ENCODE measurements at places on chromosomes 11 and 22.

- no peak for DNase-seq
These were observed 139.2 kb downstream of the LRRC4C start for GRCh38 chr11:41320238-41320637.

- no peak for DNase-seq
These were observed 102.0 kb downstream of the GRIK4 start for GRCh38 chr11:120613264-120614226.

DNA sequence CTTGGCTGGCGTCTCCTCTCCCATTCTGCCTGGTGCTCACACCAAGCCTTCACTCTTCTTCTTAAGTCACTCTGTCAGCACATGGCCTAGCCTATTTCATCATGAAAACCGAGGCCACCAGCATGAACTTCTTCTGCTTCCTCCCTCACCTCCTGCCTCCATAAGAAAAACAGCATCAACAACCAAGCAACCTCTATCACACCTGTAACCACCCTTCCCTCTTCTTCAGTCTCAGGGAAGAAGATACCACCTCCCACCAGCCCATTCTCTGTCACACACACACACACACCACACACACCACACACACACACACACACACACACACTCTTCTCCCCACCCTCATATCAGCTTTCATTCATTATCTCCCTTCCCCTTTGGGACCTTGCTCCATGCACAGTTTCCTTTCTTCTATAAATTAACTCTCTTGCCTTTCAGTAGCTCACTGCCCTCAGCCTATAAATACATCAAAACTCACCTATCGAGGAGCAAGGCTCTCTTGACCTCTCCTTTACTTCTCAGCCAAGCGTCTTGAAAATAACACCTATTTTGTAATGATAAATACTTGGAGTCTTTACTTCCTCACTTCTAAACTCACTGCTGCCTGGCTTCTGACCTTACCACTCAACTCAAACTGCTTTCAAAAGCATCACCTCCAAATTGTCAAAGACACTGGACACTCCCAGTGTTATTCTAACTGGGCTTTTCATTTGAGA, 36.6 kb downstream of the SC5D start:
- DNase-seq, result peak; percentile 15

GRCh38 chr11:13993096-13993765, 30.7 kb downstream of the SPON1 start:
- no peak for DNase-seq

DNA sequence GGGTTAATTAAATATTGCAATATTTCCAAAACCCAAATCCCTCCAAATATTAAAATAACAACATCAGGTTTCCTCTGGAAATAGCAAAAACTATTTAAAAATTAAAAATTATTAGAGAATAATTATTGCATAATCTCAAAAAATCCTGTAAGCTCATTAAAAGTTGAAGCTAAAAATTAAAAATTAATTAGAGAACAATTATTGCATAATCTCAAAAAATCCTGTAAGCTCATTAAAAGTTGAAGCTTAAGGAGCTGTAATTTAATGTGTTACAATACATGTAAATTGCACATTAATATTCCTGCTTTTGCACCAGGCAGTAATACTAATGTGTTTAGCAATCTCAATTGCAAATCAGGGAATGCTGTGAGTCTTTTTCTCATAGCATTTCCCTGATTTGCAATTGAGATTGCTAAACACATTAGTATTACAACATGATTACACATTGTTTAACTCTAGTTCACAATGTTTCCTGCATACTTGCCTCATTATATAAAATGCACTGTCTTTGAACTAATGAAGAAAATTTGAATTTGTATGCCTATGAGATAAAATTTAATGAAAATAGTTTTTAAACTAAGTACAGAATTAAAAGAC, 247.7 kb downstream of the GUCY1A2 start:
- no peak for DNase-seq

GRCh38 chr11:34773826-34774225, 142.4 kb downstream of the APIP start:
- no peak for DNase-seq

GRCh38 chr22:23218053-23218866, 38.0 kb downstream of the BCR start:
- DNase-seq, result no peak

- DNase-seq, result no peak
These were observed 10.5 kb upstream of the ZBED5 start for GRCh38 chr11:10868352-10868751.

DNA sequence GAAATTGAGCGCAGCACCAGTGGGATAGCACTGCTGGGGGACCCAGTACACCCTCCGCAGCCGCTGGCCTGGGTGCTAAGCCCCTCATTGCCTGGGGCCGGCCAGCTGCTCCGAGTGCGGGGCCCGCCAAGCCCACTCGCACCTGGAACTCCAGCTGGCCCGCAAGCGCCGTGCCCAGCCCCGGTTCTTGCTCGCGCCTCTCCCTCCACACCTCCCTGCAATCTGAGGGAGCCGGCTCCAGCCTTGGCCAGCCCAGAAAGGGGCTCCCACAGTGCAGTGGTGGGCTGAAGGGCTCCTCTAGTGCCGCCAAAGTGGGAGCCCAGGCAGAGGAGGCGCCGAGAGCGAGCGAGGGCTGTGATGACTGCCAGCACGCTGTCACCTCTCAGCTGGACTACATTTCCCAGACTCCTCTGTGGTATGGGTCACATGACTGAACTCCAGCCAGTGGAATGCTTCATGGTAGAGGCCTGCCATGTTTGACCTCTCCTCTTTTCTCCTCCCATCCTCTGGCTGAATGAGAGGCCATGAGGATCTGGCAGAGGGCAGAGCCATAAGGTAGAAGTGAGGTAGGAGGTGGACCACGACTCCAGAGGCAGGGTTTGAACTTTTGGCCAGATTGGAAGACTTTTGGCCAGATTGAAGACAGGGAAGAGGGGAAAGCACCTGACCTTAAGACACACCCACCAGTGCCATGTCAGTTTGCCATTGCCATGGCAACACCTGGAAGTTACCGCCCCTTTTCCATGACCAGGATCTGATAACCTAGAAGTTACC, 6.2 kb downstream of the MRGPRD start:
- DNase-seq, result no peak

GRCh38 chr11:76763573-76764346, 19.4 kb upstream of the TSKU start:
- DNase-seq, result no peak

- DNase-seq, result no peak
These were observed 696.4 kb downstream of the LRRC4C start for GRCh38 chr11:40763046-40763445.

DNA sequence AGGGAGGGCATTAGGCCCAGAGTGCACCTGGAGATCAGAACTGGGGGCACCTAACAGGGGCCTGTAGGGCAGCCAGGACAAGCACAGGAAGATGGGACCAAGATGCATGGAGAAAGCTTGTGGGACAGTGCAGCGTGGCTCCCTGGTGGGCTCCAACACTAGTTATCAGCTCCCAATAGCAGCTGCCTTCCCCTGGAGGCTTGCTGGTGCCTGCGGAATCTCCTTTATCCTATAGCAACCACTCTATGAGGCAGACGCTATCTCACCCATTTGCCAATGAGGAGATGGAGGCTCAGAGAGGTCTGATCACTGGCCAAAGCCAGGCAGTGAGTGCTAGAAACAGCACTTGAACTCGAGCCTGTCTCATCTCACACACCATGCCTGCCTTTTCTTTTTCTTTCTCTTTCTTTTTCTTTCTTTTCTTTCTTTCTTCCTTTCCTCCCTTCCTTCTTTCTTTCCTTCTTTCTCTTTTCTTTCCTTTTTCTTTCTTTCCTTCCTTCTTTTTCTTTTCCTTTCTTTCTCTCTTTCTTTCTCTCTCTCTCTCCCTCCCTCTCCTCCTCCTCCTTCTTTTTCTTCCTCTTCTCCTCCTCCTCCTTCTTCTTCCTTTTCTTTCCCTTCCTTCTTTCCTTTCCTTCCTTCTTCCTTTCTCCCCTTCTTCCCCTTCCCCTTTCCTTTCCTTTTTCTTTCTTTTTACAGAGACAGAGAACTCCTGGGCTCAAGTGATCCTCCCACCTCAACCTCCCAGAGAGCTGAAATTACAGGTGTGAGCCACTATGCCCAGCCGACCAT, 16.1 kb upstream of the SEC14L4 start:
- DNase-seq, result no peak

DNA sequence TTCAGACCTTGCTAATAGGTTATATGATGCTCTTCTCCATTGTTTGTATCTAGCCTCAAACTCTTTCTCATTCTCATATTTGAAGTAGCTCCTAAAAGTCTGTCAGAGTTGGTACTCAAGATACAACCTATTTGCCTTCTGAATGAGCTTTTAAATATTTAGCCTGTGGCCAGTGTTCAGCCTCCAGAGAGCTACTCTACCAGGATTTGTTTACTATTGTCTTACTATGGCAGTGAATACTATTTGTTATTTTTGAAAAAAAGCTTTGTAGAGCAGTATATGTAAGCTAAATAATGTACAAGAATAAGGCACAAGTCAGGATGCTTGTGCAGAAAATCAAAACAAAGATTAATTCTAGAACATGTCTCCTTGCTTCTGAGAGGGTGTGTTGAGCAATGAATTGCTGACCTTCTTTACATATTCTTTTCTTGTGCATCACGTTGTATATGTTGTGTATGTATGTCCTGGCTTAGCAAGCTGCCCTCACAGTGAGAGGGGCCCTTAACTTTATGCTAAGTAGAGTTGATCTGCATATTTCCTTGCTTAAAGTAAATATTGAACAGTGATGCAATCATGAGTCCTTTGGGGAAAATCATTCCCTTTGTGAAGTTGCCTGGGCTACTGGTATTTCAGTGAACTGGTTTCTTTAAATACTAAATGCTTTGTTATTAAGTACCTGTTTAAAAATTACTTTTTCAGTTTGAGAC, 438.0 kb downstream of the LUZP2 start:
- no peak for DNase-seq

DNA sequence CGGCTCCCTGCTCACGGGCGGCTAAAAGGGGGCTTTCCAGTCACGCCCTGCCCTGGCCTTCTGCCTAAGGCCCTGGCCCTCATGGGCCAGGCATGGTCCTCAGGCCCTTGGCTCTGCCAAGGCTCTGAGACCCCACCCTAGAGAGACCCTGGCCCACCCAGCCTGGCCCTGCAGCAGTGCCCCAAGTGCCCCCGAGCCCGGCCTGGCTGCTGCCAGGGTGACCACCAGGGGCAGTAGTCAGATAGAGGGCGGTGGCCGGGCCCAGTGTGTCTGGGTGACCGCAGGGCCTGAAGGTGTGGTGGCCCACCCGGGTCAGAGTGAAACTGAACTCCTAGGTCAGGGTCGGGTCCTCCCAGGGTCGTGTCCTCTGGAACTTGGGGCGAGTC, 29.4 kb upstream of the CCDC188 start:
- no peak for DNase-seq

GRCh38 chr22:26830837-26831236, 173.4 kb downstream of the MIAT start:
- DNase-seq, result no peak

- DNase-seq, result no peak
These were observed 704.0 kb downstream of the KCNA4 start for GRCh38 chr11:29312812-29313211.

- DNase-seq, result no peak
These were observed 11.4 kb downstream of the DGAT2 start for GRCh38 chr11:75779960-75780359.

- DNase-seq, result no peak
These were observed 10.5 kb upstream of the MS4A2 start for GRCh38 chr11:60077981-60078380.

- DNase-seq, result no peak
These were observed 2.9 kb downstream of the AP5B1 start for GRCh38 chr11:65777821-65778361.

DNA sequence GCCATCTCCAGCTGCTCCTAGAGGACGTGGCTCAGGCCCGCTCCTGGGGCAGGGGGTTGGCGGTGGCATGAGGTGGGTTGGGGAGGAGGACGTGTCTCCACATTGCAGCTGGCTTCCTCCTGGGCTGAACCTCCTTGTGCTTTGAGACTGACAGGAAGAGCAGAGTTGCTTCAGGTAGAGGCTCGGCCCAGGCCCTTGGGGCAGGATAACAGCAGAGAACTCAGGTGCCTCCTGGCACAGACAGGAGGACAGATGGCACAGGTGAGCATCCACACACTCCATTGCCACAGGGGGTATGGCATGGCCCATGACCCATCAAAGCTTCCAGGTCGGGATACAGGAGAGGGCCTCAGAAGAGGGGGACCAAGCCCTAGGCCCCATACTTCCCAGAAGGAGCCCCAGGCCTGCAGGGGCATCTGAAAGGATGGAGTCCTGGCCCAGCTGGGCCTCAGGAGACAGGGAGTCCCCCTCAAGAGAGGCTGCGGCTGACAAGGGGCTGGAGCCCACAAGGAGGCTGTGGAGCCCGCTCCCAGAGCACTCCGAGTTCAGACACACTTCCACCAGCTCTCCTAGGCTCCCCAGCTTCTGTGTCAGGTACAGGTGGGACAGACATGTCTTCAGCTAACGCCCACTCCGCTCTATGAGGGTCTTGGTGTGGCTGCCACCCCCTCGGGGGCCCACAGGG, 2.0 kb upstream of the KLHL35 start:
- no peak for DNase-seq

DNA sequence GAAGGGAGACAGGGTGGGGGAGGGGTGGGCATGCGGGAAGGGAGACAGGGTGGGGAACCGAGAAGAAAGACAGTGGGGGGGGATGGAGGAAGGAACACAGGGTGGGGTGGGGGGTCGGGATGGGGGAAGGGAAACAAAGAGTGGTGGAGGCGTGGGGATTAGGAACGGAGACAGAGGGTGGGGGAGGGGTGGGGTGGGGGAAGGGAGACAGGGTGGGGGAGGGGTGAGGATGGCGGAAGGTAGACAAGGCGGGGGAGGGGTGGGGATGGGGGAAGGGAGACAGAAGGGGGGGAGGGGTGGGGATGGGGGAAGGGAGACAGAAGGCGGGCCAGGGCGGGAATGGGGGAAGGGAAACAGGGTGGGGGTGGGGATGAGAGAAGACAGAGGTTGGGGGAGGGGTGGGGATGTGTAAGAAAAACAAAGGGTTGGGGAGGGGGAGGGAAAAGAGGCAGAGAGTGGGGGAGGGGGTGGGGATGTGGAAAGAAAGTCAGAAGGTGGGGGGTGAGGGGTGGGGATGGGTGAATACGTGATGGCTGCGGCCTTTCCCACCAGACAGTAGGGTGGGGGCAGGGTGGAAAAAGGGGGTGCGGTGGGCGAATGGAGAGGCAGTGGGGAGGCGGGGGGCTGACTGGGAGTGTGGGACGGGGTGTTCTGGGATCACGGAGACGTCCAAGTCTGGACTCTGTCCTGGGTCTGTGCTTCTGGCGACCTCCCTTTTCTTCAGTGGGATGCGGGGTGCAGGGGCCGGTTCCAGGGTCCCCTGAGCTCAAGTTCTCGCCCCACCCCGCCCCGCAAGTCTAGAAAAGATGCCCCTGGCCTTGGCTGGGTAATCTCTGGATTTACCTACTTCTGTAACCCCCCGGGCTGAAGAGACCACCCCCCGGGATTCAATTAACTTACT, 744 bp downstream of the PRAME start:
- DNase-seq, result no peak

- no peak for DNase-seq
These were observed 20.9 kb upstream of the NTM start for GRCh38 chr11:131349368-131350086.

GRCh38 chr22:26756675-26757293, 99.4 kb downstream of the MIAT start:
- no peak for DNase-seq

Measured in CD4-positive, alpha-beta T cell treated with Interleukin-6 at 100 ng/mL for 8 hours (primary cell).